Osteocyte (in vitro differentiated cells): ENCODE measurements at places on chromosomes 2 and 18. TPM values are rescaled to one million over a fixed set of nuclear protein-coding genes. Genes with fewer than 3 reads are reported as not detected.

GRCh38 chr2:28102455-28102874, 211.9 kb downstream of the BABAM2 start:
- no peak overlapping the region for H3K4me3 ChIP-seq
- no peak for DNase-seq
- no peaks in the 10 kb centered on the region for H3K27me3 ChIP-seq
- no peaks in the 10 kb centered on the region for H3K36me3 ChIP-seq
- peaks cover 40% of the 10 kb centered on the region for H3K4me1 ChIP-seq

DNA sequence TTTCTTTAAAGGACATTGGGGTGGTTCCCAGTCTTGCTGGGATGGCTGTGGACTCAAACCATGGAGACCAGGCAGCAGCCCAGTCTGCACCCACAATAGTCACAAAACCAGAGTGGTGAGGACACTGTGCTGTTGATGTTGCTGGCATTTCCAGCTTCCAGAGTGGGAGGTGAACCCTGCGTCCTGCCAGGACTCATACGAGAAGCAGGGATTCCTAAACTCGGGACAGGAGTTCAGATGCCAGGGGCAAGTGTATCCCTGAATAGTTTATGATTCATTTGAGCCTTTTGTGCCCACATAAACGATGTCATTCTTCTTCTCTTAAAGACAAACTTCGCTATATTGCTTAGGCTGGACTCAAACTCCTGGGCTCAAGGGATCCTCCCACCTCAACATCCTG, 62.8 kb downstream of the TCF7L1 start:
- H3K4me3 ChIP-seq: no peak overlapping the region
- H3K27ac ChIP-seq: no peak overlapping the region
- H3K36me3 ChIP-seq: peaks cover 4% of the 10 kb centered on the region
- DNase-seq: no peak
- peaks cover 8% of the 10 kb centered on the region for H3K4me1 ChIP-seq

GRCh38 chr2:43481927-43482542, 113.8 kb downstream of the THADA start:
- no peaks in the 10 kb centered on the region for H3K27me3 ChIP-seq
- H3K27ac ChIP-seq: no peak overlapping the region
- no peak for DNase-seq
- peaks cover 73% of the 10 kb centered on the region for H3K4me1 ChIP-seq

- H3K27ac ChIP-seq: no peak overlapping the region
- H3K4me1 ChIP-seq: no peaks in the 10 kb centered on the region
- H3K4me3 ChIP-seq: no peak overlapping the region
- no peak for DNase-seq
Observed at GRCh38 chr18:48084041-48084757, 153.7 kb upstream of the SMAD2 start.

CD8B gene
- not detected in 2 replicates for total RNA-seq

MAL gene
- not detected in 2 replicates for total RNA-seq

UGT1A6 gene
- not detected in 2 replicates for total RNA-seq
